Panc1 (cell line): ENCODE measurements at places on chromosomes 11 and 22. TPM values are rescaled to one million over a fixed set of nuclear protein-coding genes. Genes with fewer than 3 reads are reported as not detected.

- DNase-seq: no peak
These were observed at the start of gene ACCSL for GRCh38 chr11:44047931-44048431. ACCSL (plus strand) TSS chr11:44047981; CDS start chr11:44048037, 56 bp downstream.

GRCh38 chr11:131668500-131669400 is 298.3 kb downstream of the NTM start:
- DNase-seq: no peak

DNA sequence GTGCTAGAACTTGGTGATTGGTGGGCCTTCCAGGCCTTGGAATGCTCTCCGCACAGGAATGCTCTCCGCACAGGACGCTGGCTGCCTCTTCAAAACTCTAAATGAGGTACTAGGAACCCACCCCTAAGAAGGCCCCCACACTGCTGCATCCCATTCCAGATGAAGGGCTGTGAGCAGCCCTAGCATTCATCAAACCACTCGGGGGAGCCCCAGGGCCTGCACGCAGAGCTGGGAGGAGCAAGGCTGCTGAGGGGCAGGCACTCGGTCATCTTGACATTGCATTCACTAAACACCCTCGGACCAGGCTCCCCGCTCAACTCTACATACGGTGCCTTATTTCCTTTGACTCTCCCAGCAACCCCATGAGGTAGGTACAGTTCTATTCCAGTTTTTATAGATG is 49.2 kb upstream of the EMID1 start:
- no peak for DNase-seq

DNA sequence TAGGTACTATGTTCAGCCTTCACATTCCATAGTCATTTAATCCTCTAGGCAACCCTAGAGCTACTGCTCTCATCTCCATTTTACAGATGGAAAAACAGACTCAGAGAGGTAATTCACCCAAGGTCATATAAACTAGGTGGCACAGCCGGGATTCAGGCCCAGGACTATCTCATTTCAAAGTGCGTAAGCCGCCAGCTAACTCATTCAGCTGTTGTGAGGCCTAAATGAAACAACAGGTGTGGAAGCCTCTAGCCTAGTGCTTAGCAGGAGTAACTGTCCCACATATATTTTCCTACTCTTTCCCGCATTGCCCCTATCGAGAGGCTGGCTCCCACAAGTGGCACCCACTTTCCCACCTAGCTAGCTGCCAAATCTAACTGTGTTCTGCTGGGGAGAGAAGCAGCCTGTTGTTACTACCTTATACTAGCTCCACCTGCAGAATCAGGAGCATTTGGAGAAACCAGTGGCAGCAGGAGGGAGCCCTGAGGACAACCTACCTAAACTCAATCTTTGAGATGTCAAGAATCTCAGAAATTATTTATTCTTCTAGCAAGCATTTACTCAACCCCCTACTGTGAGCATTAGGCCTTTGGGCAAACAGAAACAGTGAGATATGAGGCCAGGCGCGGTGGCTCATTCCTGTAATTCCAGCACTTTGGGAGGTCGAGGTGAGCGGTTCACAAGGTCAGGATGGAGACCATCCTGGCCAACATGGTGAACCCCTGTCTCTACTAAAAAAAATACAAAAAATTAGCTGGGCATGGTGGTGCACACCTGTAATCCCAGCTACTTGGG is 20.9 kb downstream of the PRG3 start:
- no peak for DNase-seq

GRCh38 chr22:25334162-25334490 is 114.7 kb downstream of the CRYBB2 start:
- peak; percentile 10 for DNase-seq

GRCh38 chr11:2522631-2523255 is 77.9 kb downstream of the KCNQ1 start:
- no peak for DNase-seq

The FXYD2 gene
- total RNA-seq: 0.39 TPM

The IL10RA gene
- 0.41 TPM for total RNA-seq
